ENCODE measurements at places on chromosomes 16 and 17.

DNA sequence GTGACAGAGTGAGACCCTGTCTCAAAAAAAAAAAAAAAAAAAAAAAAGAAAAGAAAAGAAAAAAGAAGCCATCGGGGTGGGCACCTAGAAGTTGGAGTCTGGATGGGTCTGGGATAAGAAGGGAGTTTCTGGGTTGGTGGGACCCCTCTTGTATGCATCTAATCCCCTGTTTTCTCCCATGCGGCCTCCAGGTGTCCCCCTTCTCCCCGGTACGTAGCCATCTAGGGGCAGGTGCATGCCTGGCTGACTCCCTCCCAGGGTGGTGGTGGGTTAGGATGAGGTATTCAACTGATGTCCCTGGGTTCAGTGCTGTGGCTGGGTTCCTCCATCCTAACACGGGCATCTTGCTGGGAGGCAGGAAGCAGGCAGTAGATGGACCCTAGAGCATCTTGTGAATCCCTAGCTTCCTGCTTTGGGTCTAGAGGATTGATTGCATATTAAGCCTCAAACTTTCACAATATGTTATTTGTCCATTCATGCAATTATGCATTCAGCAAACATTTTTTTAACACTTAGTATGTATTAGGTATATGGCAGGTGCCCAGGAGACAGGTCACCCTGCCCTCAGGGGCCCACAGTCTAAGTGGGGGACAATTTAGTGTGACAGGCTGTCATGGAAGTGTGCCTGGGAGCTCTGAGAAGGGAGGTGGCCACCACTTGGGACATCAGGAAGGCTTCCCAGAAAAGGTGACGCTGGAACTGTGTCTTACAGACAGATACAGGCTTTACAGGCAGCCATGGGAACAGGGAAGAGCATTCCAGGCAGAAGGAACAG lies 13.1 kb downstream of the FMNL1 start:
- DNase-seq: peak; percentile 68

DNA sequence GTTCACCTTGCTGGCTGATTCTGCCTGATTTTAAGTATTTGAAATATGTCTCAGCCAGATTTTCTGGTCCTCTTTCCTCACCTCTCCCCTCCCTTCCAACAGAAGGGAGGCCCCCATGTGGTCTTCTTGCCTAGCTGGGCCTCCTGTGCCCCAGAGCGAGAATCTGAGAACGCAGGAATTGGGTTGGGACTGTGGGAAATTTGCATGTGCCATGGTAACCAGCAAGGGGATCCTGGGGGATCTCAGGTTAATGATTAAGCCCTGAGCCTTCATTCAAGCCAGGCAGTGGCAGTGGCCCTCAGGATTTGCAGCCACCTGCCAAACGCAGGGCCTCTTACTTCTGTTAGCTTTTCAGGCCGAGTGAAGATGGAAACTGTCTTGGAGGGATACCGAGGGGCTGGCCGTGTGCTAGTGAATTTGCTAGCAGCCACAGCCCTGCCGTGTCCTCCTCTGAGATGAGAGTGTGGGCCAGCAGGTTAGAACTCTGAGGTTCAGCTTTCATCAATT lies 40.2 kb downstream of the KSR1 start:
- DNase-seq: no peak

DNA sequence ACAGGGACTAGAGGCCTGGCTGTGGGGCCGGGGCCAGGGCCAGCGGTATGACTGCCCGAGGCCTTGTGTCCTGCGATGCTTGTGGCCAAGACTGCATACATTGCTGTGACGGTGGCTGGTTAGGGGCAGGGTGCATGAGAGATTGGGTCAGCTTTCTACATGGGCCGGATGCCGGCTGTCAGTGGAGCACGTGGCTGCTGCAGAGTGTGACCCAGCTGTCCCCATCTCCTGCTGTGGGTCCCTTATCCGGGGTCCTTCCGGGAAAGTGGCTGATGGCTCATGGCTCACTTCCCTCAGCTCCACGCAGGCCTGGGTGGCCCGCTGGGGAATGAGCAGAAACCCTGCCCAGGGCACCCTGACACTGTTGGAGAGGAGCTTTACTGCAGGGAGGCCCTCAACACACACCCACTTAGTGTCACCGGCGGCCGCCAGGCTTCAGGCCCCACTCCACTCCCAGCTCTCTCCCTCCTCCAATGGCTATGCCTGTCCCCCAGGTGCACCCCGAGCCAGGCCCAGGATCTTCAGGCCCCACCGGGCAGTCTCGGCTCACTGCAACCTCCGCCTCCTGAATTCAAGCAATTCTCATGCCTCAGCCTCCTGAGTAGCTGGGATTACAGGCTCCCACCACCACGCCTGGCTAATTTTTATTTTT lies 808 bp upstream of the RGS11 start:
- no peak for DNase-seq

DNA sequence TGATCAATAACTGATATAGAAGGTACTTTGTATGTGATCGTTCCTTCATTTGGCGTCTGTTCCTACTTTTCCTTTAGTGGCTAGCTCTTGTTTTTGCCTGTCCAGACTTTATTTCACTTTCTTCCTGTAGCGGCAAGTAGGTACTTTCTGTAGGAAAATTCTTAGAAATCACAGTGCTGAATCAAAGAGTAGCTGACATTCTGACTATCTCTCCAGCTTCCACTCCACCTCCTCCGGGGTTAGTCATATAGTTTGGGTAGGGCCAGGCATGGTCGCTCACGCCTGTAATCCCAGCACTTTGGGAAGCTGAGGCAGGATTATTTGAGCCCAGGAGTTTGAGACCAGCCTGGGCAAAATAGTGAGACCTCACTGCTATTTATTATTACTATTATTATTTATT lies 29.9 kb upstream of the PAFAH1B1 start:
- no peak for DNase-seq

DNA sequence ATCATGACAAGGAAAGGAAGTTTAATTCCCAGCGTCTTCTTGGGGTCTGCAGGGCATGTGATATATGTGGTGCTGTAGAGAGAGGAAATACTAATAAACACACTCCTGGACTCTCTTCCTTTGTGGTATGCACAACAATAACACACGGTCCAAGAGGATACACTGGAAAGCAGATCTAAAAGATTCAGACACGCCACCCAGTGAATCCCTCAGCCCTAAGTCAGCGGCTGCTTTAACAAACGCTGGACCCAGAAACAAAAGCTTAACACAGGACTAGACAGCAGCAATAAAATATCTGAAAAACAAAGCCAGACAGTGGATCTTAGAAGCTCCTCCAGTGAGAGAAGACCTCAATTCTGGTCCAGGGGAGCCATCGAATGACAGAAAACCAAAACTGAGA lies 13.1 kb downstream of the CFAP20 start:
- DNase-seq: no peak

- no peak for DNase-seq
These were observed 3.7 kb upstream of the SRCIN1 start for GRCh38 chr17:38609280-38610031.

DNA sequence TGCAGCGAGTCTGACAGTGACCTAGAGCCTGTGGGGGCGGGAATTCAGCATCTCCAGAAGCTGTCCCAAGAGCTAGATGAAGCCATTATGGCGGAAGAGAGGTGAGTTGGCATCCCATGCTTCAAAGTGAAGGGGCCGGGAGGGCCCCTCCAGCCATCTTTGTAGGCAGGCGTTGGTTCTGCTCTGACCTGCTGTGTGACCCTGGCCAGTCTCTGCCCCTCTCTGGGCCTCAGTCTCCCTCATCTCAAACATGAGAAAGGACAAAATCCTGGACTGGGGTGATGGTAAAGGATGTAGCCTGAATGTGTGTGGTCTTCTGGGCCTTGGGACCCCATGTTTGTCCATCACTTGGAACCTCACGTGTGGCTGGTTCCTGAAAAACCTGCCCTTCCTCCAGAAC lies 5.1 kb downstream of the PIMREG start:
- DNase-seq: no peak

DNA sequence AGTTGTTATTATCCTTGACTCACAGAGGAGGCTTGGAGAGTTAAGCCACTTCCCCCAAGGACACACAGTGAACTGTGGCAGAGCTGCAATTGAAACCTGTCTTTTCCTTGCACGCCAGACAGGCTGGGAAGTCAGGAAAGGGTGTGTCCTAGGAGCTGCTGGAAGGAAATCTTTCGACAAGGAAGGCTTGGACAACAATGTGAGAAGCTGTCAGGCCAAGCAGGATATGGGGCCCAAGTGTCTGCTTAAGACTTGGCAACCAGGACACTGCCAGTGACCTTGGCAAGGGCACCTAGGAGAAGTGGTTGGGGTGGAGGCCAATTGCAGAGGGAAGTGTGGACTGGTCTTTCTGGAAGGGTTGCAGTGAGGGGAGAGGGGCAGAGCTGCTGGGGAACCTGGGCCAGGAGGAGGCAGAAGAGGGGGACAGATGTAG lies 2.1 kb upstream of the CAMKK1 start:
- no peak for DNase-seq

DNA sequence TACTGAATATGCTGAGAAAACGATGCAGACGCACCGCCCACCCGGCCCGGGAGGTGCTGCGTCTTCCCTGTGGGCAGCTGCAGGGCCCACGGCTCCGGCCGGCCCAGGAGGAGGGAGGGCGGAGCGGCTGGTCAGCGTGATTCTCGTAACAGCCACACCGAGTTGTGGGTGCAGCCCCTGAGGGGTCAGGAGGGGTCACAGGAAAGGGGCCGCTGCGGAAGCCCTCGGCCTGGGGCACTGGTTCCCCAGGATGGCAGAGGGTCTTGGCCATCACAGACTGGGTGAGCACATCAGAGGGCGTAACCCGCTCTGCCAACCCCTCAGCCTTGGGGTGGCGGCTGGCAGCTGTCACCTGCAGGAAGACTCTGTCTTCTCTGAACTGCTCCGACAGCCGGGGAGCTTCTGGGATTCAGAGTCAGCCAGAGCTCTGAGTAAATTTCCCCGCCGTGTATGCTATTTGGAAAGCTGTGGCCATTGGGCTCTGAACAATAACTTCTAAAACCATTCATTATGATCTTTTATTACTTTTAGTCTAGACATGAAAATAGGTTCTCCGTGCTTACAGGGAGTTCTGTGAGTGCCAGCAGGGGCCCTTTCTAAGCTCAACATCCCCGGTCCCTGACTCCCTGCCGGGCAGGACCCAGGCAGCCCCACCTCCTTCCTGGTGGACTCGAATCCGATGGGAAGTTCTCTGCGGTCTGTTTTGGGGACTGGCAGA lies 87.4 kb upstream of the CHMP6 start:
- DNase-seq: peak; percentile 76

DNA sequence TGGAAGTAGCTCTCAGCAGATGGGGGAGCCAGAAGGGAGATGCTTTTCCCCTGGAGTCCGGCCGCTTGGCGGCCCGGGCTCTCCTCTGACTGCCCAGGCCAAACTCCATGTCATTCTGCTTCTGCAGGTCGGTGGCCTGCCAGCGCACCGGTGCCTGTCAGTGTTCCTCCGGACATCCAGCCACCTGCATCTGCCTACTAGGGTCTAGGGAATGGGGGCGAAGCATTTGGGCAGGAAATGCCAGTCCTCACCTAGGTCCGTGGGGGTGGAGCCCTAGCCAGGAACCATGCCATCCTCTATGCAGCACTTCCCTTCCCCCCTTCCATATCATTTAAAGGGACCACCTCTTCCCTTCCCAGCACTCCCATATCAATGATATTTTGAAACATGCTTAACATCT lies 34.2 kb downstream of the GJC1 start:
- DNase-seq: no peak

DNA sequence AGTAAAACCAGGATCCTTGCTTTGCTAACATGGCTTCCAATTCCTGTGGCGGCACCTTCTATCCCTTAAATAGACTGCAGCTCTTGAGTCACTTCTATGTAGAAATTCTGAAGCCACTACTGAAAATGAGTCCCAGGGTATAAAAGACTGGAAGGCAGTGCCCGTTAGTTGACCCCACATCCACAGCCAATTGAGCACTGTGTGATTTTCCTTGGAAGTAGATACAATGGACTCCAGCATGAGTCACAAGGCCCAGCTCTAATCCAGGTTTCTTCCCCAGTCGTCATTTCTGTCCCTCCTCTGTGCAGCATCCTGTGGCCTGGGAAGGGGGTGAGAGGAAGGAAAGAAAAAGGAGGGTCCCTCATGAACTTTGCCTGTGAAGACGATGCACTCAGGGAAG lies 69.5 kb downstream of the HLF start:
- DNase-seq: no peak

DNA sequence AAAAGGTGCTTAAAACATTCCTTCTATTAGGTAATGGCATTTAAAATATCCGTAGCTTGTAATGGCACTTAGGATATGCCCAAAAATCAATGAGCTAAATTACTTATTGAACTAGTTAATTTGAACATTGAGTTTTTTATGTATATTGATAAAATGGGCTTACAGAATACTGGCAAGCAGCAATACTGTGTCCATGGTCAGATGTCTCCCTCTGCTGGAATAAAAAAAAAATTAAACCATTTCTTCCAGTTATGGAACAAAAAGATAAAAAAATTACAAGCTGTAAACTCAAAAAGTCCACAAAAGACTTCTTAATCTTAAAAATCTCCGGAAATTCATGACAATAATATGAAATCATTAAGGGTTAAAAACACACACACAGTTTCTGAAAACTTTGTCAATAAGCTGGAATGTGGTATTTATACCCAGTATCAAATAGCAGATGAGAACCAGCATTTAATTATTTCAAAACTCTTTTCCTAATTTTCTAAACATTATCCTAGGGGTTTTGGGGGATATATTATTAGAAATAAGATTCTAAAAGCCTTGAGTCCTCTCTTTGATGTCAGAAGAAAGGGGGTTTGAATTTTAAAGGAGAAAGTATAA lies 21.5 kb upstream of the PSMD7 start:
- peak; percentile 28 for DNase-seq

DNA sequence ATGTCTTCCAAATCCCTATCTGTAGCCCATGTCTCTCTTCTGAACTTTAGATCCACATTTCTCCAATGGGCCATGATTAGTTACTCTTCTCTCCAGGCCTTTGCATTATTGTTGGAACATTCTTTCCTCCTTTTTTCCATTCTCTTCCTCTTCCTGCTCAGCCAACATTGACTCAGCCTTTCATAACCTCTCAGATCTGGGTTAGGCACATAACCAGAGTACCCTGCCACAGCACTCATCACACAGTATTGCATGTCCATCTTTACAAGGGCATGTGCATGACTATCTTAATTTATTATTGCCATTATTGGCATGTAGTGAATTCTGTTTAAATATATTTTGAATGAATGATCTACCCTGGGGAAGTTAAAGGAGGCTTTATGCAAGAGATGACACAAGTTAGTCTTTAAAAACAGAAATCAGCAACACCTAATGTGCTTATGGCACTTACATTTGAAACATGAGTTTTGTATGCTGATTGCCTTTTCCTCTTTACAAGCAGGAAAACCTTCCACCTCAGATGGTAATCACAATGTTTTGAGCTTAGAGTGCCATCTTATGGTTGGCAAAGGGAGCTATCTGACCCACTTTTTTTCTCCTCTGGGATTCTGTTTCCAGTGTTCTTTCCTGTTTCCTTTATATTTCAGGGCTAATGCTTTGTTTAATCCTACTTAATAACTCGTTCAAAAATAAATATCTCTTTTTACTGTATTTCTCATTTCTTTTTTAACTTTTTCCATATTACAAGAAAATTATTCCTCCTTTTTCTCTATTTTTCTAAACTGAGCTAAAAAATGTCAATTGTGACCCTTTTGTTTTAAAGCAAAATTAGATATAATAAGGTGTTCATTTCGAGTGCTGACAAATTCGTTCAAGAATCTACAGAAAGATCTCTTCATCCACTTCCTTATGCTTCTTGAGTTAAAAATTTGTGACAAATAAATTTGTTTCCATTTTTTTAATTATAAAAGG lies 151.0 kb upstream of the RBL2 start:
- DNase-seq: peak; percentile 40

All from NCI-H2081 (cell line).